ENCODE measurements at places on chromosomes 7 and 10.

DNA sequence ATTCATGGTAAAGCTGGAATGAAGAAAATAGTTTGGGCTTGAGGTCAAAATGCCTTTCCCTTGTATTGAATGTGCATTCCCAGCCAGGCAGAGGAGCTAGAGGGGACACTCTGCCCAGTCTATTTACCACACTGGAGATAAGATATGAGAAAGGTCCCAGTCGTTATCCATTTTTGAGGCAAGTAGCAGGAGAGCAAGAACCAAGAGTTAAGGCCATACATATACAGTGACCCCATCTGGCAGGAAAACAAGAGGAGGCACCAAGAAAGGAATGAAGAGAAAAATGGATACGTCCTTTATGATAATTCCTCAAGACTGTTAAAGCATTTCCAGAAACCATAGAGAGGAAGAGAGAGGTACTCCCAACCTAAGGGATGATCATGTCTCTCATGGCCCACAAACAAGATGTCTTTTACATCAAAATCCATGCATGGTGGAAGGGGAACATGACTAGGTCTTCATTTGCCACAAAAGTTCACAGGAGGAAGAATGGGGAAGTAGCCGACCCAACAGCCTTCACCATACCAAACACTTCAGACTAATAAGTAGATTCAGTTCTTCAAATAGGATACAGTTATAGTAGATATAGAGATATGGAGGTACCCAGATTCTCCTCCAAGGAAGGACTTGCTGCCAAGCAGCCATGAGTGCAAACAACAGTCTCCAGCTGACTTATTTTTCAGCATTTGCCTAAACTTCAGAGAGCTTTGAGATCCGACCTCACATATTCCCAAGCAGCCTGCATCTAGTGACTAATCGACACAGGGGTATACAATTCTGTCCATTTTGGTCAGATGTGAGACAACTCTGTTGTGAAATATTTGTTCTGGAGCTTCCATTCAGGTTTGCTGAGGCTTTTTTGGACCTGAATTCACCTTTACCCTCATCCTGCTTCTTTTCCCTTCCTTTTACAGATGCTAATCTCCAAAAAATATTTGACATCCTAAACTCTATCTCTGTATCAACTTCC is 61.1 kb upstream of the CCDC71L start:
- DNase-seq, result no peak

GRCh38 chr7:100689230-100690135 is 4.6 kb downstream of the GIGYF1 start:
- DNase-seq, result no peak

DNA sequence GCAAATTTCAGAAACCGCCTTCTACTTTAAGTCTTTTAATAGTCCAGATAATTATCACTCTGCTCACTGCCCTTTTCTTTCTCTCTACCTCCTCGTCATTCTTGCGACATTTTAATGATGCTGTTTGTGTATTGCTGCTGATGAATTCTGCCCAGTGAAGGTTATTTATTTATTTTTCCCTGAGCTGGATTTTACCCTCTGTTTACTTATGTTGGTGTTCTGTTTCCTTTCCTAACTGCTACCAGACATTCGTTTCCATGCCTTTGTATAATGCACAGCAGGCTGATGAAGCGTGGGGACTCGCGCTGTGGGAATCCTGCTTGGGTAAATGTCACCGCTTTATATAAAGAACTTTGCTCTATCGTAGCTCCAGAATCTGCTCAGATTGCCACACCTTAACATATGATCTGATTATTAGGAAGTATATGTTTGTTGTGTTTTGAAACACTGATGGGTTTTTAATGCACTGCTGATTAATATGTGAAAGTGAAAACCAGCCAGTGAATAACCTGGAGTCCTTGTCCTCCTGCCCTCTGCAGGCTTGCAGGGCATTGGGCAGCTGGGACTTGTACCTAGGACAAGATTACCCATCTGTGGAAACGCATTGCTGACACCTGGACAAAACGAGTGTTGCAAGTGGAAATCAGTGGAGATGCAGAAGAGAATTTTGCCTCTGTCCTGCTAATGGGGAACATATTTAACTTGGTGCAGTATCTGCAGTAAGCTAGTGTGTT is 291.5 kb downstream of the SDK1 start:
- no peak for DNase-seq

GRCh38 chr10:132375116-132375794 is 21.7 kb upstream of the PWWP2B start:
- DNase-seq, result no peak

GRCh38 chr10:93464776-93465388 is 17.3 kb downstream of the MYOF start:
- no peak for DNase-seq

Data from C1 segment of cervical spinal cord (tissue), 14 donors.